Left kidney (tissue), 8 donors: ENCODE measurements at places on chromosomes 3 and 15. TPM values are rescaled to one million over a fixed set of nuclear protein-coding genes. Genes with fewer than 3 reads are reported as not detected.

- no peak for DNase-seq
Observed at GRCh38 chr15:90044191-90044590, 43.1 kb downstream of the ZNF710 start.

- DNase-seq: no peak
Observed at GRCh38 chr15:41730543-41730942, 43.7 kb upstream of the MAPKBP1 start.

DNA sequence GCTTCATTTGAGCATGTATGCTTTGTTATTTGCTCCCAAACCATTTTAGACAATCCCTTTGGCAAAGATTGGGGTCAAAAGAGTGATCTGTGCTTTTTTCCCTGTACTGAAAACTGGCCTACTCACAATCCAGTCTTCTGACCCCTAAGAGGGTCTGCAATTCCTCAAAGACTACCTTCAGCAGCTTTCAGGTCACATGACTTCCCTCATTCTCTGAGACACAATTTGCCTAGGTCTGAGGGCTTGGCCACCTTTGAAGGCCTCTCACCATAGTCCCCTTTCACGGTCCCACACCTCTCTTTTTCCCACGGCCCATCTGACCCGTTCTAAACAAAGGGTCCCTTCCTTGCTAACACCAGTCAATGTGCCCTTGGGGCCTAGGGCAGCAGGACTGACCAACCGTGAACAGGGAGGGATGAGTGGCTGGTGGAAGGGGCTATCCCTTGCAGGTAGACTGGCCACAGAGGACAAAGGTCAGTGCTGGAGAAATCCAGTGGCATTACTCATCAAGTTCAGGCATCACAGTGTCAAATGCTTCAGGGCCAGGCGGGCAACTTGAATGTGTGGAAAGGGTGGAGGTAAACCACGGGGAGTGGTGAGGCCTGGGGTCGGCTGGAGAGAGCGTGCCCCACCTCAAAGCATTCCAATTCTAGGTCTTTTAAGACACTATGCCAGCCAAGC, 10.8 kb downstream of the RASL12 start:
- no peak for DNase-seq

The LAMB2 gene
- 435 TPM for polyA plus RNA-seq

GRCh38 chr3:191217301-191217700, 18.3 kb downstream of the OSTN start:
- DNase-seq: no peak

GRCh38 chr3:14335774-14336748, 66.3 kb upstream of the SLC6A6 start:
- DNase-seq: no peak

DNA sequence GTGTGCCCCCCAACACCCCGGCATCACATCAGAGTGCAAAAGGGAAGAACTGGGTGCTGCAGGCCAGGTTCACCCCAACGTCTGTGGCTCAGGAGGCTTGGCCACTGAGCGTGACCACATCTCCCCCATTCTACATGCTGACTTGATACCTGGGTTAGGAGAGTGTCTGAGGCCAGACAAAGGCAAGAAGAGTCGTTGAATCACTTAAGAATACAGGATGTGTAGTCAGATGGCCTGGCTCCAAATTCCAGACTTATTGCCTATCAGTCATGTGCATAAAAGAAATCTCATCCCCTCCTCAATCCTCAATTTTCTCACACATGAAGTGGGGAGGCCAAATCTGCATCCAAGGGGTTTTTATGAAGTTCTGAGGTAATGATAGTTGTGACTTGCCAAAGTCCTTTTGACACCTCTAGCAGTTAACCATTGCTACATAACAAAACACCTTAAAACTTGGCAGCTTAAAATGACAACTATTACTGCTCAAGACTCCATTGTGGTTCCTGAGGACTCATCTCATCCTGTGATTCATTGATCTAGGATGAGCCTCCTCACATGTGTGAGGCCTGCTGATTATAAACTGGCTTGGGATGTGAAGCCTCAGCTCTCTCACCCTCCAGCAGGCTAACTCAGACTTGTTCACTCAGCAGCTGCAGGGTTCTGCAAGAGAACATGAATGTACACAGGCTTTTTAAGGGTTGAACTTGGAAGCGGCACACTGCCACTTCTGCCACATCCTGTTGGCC, 138.8 kb upstream of the TLE3 start:
- DNase-seq: no peak

DNA sequence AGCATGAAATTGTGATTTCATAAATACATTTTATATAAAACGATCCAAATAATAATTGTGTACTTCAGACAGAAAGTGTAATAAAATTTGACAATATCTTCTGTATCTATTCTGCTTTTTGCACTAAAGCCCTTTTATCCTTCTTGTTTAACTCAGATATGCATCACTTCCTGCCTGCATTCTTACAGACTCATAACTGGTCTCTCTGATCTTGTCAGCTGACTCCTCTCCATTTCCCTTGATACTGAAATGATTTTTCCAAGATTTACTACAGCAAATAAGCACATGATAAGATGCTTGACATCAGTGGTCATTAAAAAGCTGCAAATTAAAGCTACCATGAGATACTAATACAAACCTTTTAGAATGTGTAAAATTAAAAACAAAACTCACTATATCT, 25.3 kb upstream of the SI start:
- DNase-seq: no peak

- no peak for DNase-seq
Observed at GRCh38 chr15:83533410-83533962, 86.3 kb downstream of the SH3GL3 start.

GRCh38 chr3:48543271-48543866, 13.2 kb downstream of the PFKFB4 start:
- DNase-seq: no peak

The COL8A1 gene
- polyA plus RNA-seq: 9.0 TPM

DNA sequence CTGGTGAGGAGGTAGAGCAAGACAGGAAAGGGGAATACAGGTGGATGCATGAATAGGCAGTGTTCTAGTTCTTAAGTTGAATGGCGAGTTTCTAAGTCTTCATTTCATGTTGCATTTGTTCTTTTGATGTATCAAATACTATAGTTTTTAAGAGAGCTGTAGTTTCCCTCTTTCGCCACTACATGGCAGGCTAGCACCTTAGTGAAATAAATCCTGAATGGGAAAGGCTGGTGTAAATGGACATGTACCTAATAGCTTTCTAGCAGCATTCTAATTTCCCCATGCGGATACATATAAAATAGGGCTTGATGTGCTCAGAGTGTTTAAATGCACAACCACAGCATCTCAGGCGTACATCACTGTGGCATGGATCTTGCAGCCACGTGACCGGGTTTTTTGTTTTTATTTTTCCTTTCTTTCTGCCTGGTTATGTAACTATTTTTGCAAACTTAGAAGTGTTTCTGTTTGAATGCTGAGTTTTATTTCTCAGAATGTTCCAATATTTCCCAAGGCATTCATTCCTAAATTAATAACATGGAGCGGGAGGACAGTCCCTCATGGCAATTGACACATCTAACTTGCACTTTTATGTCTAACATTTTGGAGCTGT, 23.5 kb upstream of the CLN6 start:
- DNase-seq: peak; percentile 78

GRCh38 chr3:52176951-52177700, 20.8 kb upstream of the ALAS1 start:
- no peak for DNase-seq

- no peak for DNase-seq
Observed at GRCh38 chr3:102532901-102533300, 98.1 kb downstream of the ZPLD1 start.

DNA sequence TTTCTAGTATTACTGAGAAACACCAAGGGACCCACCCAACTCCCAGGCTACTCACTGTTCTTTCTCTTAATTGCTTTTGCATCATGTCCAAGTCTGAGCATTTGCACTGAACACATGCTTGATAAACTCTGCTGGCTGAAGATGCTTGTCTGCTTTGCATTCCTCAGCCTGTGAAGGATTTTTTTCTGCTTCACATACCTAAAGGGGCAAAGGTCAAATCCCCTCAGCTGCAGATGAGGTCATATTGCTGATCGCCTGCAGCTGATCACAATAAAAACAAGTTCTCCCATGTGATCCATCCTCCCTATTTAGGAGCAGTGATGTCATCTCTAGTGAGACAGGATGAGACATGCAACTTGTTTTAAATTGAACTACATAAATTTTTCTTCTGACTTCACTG, 84.6 kb upstream of the DCBLD2 start:
- DNase-seq: peak; percentile 18

The KLHL6 gene
- polyA plus RNA-seq: 1.1 TPM

- DNase-seq: no peak
Observed at GRCh38 chr3:55569033-55569599, 82.0 kb upstream of the WNT5A start.

The ACTRT3 gene
- 4.2 TPM for polyA plus RNA-seq

The P3H2 gene
- 94.2 TPM for polyA plus RNA-seq

The FAM174B gene
- 35.2 TPM for polyA plus RNA-seq

DNA sequence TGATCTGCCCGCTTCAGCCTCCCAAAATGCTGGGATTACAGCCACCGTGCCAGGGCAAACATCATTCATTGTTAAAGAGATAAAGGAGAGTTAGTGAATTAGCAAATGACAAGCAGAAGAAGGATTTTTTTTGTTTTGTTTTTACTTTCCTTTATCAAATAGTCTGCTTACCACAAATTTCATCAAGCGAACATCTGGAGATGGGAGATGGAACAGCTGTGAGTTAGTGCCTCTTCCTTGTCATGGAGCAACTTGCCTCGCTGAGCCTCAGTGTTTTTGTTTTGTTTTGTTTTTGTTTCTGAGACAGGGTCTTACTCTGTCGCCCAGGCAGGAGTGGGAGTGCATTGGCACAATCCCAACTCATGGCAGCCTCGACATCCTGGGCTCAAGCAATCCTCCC, 15.9 kb downstream of the ZNF860 start:
- DNase-seq: no peak

The ECE2 gene
- polyA plus RNA-seq: not detected

The GOLGA8R gene
- polyA plus RNA-seq: 10.9 TPM

DNA sequence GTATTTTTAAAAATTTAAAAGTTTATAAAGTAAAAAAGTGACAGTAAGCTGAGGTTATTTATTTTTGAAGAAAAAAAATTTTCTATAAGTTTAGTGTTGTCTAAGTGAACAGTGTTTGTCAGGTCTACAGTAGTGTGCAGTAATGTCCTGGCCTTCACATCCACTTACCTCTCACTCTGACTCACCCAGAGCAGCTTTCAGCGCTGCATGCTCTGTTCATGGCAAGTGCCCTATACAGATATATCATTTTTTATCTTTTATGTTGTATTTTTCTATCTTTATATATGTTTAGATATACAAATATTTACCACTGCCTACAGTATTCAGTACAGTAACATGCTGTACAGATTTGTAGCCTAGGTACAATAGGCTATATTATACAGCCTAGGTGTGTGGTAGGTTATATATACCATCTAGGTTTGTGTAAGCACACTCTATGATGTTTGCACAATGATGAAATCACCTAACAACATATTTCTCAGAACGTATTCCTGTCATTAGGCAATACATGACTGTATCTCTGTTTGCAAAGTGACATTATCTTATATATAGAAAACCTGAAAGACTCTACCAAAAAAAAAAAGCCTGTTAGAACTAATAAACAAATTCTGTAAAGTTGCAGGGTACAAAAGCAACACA, 75.9 kb upstream of the TMC3 start:
- no peak for DNase-seq

GRCh38 chr3:101992863-101993262, 143.5 kb downstream of the NFKBIZ start:
- DNase-seq: no peak

GRCh38 chr3:16482770-16483531, 30.5 kb downstream of the RFTN1 start:
- no peak for DNase-seq

GRCh38 chr3:106401666-106402490, 533.1 kb upstream of the CBLB start:
- no peak for DNase-seq

- peak; percentile 80 for DNase-seq
Observed at GRCh38 chr3:42300013-42300412, 34.0 kb upstream of the CCK start.

GRCh38 chr3:184277366-184277765, 1.5 kb downstream of the ECE2 start:
- no peak for DNase-seq

- DNase-seq: no peak
Observed at GRCh38 chr15:90650956-90651689, 66.0 kb upstream of the BLM start.
